ENCODE measurements at places on chromosomes 12 and 14.
A peak's percentile ranks its signal among the peaks of the same experiment; 100 is the strongest.

DNA sequence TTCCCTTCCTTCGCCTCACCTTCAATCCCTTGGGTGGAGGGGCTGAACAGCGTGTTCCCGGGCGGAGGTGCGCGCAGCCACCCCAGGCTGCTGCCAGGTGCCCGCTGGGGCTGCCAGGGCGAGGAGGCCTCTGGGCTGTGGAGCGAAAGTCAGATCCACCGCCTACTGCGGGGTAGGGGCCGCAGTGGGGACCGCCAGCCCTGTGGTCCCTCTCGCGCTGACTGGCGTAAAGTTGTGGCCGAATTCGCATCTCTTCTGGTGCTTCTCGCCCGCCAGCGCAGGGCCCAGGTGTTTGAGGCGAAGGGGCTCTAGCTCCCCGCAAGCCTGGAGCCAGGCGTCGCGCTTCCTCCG is 6.9 kb upstream of the HOXC4 start:
- no peak overlapping the region for H3K27ac ChIP-seq
- H3K4me3 ChIP-seq = peak overlapping the region; percentile 27
- H3K27me3 ChIP-seq = no peaks in the 10 kb centered on the region
- no peaks in the 10 kb centered on the region for H3K36me3 ChIP-seq
- DNase-seq = no peak
- H3K4me1 ChIP-seq = peaks cover 25% of the 10 kb centered on the region

DNA sequence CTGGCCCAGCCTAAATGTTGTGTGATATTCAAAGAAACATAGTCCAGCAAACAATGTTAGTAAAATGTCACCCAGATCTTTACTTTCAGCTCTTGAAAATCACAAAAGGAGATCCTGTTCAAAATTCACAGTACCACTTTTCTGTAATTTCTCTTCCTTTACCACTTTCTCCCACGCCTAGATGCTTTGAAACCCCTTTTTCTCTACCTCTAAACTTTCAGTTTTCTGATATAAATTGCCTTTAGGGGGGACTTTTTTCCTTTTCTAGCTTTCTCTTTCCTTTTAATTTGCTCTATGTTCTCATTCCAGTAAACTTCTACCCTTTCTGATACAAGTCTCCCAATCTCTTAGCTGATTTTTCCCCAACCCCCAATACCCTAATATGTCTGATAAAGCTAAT is 101.8 kb downstream of the LMO3 start:
- no peaks in the 10 kb centered on the region for H3K36me3 ChIP-seq
- H3K27ac ChIP-seq = no peak overlapping the region
- no peaks in the 10 kb centered on the region for H3K4me1 ChIP-seq

DNA sequence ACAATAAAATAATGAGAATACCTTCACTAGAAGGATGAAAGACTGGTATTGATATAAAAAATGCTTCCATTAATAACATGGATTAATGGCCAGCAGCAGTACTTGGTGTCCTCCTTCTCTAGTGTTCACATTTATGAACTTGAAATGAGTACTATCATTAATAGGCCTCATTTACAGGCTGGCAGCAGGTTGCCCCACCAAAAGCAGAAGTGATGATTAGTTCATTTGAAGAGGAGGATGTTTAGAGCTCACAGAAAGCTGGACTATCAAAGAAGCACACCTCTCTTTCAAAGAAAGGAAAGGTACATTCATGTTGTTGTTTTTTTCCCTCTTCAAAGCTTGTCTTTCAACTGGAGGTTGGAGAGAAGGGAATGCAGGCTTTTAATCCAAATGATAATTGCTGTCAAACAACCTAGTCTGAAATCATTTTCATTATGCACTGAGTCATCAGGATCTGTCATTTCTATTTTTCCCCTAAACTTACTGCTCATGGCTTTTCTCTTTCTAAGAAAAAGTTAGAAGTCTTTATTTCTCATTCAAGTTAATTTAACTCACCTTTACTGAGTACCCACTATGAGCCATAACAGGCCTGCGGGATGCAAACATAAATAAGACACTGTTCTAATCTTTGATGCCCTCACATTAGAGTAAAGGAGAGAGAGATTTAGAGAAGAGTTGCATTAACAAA is 157.9 kb upstream of the GRIP1 start:
- H3K4me3 ChIP-seq = no peak overlapping the region
- no peak for DNase-seq
- no peaks in the 10 kb centered on the region for H3K36me3 ChIP-seq
- H3K27ac ChIP-seq = no peak overlapping the region

GRCh38 chr12:79662046-79662811 is 28.5 kb downstream of the PAWR start:
- H3K27ac ChIP-seq = no peak overlapping the region
- H3K27me3 ChIP-seq = no peaks in the 10 kb centered on the region
- no peak for DNase-seq
- no peak overlapping the region for H3K4me3 ChIP-seq
- H3K36me3 ChIP-seq = no peaks in the 10 kb centered on the region
- peaks cover 48% of the 10 kb centered on the region for H3K4me1 ChIP-seq

DNA sequence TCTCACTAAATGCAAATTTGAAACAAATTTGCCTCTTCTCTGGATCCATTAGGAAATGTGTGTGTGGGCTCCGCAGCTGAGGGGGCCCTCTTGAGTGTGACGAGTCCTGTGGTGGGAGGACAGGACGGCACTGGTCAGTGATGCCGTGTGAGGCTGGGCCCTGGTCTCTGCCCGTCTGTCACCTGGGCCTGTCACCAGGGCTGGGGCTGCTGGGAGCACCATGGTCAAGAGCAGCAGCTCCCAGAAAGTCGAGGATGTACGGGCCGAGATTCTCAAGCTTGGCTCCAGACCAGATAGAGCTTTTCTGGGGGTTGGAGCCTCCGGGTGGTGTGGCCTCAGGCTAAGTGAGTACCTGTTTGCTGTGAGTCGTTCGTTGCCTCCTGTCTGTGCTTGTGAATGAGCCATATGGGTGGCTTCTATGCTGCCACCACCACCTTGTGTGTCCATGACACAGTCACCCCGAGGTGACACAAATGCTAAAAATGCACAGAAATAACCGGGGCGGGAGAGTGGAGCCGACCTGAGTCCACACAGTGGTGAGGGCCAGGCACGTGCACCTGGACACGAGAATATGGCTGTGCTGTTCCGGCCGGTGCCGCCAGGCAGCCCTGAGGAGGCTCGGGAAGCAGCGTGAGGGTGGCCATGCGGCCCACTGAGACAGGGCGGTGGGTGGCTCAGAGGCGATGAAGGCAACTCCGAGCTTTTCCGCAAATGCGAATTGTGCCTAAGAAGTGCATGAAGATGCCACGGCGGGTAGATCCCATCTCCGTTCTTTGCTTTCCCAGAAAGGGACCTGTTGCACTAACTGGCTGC is 8.7 kb downstream of the PGAM5 start:
- no peaks in the 10 kb centered on the region for H3K4me1 ChIP-seq
- no peak overlapping the region for H3K4me3 ChIP-seq
- H3K36me3 ChIP-seq = peaks cover 60% of the 10 kb centered on the region

DNA sequence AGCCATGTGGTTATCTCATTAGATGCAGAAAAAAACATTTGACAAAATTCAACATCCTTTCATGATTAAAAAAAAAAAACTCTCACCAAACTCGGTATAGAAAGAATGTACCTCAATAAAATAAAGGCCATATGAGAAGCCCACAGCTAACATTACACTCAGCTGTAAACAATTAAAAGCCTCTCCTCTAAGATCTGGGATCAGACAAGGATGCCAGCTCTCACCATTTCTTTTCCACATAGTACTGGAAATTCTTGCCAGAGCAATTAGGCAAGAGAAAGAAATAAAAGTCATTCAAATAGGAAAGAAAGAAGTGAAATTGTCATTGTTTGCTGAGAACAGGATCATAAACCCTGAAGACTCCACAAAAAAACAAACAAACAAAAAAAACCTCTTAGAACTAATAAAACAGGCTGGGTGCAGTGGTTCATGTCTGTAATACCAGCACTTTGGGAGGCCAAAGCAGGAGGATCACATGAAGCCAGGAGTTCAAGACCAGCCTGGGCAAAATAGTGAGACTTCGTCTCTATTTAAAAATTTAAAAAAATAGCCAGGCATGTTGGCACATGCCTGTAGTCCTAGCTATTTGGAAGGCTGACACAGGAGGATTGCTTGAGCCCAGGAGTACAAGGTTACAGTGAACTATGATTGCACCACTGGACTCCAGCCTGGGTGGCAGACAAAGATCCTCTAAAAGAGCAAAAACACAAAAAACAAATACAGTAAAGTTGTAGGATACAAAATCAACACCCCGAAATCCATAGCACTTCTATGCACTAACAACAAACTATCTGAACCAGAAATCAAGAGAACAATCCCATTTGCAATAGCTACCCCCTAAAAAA is 114.4 kb downstream of the FOXA1 start:
- no peaks in the 10 kb centered on the region for H3K4me1 ChIP-seq
- H3K27me3 ChIP-seq = no peaks in the 10 kb centered on the region
- H3K27ac ChIP-seq = no peak overlapping the region
- no peak for DNase-seq
- peaks cover 5% of the 10 kb centered on the region for H3K36me3 ChIP-seq
- H3K4me3 ChIP-seq = no peak overlapping the region

DNA sequence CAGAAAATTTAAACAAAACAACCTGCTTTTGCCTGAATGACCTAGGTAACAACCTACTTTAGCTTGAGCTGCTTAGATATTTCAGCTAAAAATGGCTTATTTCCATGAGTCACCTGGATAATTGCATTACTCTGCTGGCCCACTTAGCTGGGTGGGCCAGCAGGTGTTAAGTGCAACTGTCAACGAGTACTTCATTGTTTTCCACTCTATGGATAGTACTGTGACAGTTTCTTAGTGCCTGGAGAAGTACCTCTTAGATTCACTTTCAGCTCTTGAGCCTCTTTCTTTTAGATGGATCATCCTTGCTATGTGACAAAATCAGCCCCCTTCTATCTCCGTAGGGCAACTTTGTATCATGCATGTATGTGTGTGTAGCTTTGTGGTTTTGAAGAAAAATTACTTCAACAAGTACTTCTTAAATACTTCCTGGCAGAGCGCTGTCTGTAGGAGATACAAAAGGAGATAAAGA is 368.2 kb upstream of the ATP2B1 start:
- H3K4me1 ChIP-seq = no peaks in the 10 kb centered on the region
- DNase-seq = no peak
- no peak overlapping the region for H3K4me3 ChIP-seq
- no peaks in the 10 kb centered on the region for H3K36me3 ChIP-seq
- H3K27ac ChIP-seq = no peak overlapping the region
- no peaks in the 10 kb centered on the region for H3K27me3 ChIP-seq

GRCh38 chr12:72872238-72872887 is 600.2 kb downstream of the TRHDE start:
- H3K27me3 ChIP-seq = peaks cover 4% of the 10 kb centered on the region
- H3K4me3 ChIP-seq = no peak overlapping the region
- H3K27ac ChIP-seq = no peak overlapping the region
- H3K36me3 ChIP-seq = no peaks in the 10 kb centered on the region
- no peak for DNase-seq

DNA sequence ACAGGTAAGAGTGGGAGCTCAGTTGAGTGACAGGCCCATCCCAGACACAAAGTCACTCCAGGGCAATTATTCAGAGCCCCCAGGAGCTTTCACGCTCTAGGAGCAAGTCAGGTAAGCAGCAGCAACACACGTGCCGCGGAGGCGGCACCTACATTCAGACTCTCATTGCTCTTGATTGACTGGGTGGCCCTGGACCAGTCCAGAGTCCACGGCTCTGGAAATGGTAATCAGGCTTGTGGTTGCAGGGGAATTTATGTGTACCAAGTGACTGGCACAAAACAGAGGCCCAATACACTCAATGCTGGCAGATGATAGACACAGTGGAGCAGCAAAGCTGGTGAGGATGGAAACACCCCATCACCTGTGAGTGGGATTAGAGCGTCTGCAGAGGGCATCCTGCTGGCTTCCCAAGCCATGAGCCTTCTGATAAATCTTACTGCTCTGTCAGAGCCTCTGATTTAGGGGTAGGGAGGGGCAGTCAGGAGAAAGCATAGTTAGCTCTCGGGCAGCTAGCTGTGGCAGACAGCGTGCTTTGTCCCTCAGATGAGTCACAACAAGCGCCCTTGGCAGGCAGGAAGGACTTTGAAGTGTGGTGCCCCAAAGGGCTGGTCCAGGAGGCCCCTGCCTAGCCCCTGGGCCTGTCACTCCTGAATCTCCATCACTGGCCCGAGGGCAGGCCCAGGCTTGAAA is 344.7 kb downstream of the CACNA1C start:
- DNase-seq = no peak
- peak overlapping the region; percentile 57 for H3K27ac ChIP-seq
- no peak overlapping the region for H3K4me3 ChIP-seq
- no peaks in the 10 kb centered on the region for H3K27me3 ChIP-seq
- no peaks in the 10 kb centered on the region for H3K36me3 ChIP-seq
- H3K4me1 ChIP-seq = peaks cover 38% of the 10 kb centered on the region

DNA sequence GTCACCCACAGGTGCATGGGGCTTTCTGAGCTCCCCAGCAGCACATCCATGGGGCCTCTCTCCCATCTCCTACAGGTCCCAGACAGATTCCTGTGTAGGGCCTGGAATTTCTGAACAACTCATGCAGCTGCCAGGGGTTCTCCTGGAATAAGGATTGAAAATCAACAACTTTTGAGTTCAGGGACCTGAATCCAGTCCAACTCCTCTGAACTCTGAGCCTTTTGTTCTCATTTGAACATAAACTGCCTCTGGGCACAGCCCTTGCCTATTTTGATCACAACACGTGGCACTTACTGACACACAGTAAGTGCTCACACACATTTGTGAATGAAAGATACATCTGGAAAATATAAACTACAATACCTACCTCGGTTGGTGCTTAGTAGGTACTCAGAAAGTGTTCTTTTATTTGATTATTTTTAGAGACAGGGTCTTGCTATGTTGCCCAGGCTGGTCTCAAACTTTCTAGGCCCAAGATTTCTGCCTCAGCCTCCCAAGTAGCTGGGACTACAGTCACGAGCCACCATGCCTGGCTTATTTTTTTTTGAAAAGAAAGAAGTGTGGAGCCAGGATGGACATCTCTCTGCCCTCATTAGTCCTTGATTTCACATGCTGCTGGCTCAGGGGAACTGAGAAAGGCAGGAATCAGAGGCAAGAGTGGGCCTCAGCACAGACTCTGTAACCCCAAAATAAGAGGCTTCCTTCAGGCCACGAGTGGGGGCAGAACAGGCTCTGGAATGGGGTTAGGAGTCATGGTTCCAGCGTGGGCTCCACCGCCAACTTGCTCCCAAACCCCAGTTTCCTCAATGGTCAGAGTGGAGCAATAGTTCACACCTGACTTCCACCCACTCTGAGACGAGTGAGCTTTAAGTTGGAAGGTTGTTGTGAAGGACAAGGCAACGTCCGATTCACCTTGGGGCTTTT is 27.0 kb downstream of the SYNE3 start:
- peak overlapping the region; percentile 32 for H3K27ac ChIP-seq
- H3K36me3 ChIP-seq = no peaks in the 10 kb centered on the region
- H3K4me1 ChIP-seq = peaks cover 61% of the 10 kb centered on the region
- H3K4me3 ChIP-seq = no peak overlapping the region

DNA sequence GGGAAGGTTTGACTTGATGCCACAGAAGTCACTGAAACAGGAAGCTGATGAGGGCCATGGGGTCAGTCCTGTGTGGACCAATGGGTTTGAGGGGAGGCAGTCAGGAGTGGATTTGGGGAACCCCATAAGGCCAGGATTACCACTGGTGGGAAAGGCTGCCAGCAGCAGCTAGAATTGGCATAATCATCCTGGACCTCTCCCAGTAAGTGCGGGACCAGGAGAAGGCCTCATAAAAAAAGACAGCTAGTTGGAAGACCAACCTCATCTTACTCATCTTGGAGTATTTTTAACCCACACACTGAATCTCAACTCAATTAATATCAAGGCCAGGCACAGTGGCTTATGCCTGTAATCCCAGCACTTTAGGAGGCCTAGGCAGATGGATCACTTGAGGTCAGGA is 22.7 kb downstream of the TBX3 start:
- no peak overlapping the region for H3K27ac ChIP-seq
- H3K27me3 ChIP-seq = no peaks in the 10 kb centered on the region
- no peak overlapping the region for H3K4me3 ChIP-seq
- H3K36me3 ChIP-seq = no peaks in the 10 kb centered on the region
- peaks cover 13% of the 10 kb centered on the region for H3K4me1 ChIP-seq
